ENCODE measurements at places on chromosomes 6 and 20. TPM values are rescaled to one million over a fixed set of nuclear protein-coding genes. Genes with fewer than 3 reads are reported as not detected.

GRCh38 chr20:34302312-34302722 is 838 bp downstream of the AHCY start:
- H3K4me3 ChIP-seq: peak overlapping the region; percentile 76
- peak overlapping the region; percentile 57 for H3K27ac ChIP-seq
- no peaks in the 10 kb centered on the region for H3K36me3 ChIP-seq

Gene BLOC1S5
- total RNA-seq: 18.3 TPM

Gene PLG
- not detected for total RNA-seq

DNA sequence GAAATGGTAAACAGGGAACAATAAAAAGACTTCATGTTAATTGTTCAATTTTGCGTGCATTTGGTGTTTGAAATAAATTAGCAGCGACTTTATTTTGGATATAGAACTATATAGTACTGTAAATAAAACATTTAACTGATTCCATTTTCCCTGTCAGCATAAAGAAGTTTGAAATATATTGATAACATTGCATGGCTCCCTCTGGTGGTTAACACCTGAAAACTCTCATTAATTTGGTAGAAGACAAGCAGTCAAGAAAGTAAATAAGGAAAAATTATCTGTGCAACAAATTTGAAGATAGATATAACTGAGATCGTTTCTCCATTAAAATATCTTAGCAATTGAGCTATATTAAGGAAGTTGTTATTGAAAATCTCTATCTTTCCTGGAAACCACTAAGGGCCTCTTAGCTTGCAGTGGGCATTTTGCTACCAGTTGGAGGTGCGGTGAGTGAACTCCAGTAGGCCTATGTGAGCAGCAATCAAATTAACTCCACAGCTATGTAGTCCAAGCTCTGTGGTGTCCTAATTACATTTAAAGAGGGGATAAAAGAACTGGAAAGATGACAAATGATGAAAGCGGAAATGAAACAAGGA is 435.7 kb upstream of the FKBP1C start:
- DNase-seq: no peak
- H3K36me3 ChIP-seq: no peaks in the 10 kb centered on the region
- H3K27ac ChIP-seq: no peak overlapping the region
- no peak overlapping the region for H3K4me3 ChIP-seq
- no peaks in the 10 kb centered on the region for H3K27me3 ChIP-seq

- no peaks in the 10 kb centered on the region for H3K27me3 ChIP-seq
- H3K4me1 ChIP-seq: no peaks in the 10 kb centered on the region
- no peaks in the 10 kb centered on the region for H3K36me3 ChIP-seq
- no peak overlapping the region for H3K4me3 ChIP-seq
- no peak overlapping the region for H3K27ac ChIP-seq
- no peak for DNase-seq
Observed at GRCh38 chr6:119430805-119431204, 81.2 kb upstream of the MAN1A1 start.

GRCh38 chr6:116568821-116569755 is 2.2 kb upstream of the RWDD1 start:
- no peak for DNase-seq
- H3K27ac ChIP-seq: no peak overlapping the region
- H3K4me1 ChIP-seq: peaks cover 6% of the 10 kb centered on the region
- H3K36me3 ChIP-seq: no peaks in the 10 kb centered on the region
